ENCODE measurements at places on chromosomes 7 and 10. TPM values are rescaled to one million over a fixed set of nuclear protein-coding genes. Genes with fewer than 3 reads are reported as not detected.

GRCh38 chr7:22653951-22654350 is 73.0 kb upstream of the IL6 start:
- DNase-seq, result peak; percentile 71

DNA sequence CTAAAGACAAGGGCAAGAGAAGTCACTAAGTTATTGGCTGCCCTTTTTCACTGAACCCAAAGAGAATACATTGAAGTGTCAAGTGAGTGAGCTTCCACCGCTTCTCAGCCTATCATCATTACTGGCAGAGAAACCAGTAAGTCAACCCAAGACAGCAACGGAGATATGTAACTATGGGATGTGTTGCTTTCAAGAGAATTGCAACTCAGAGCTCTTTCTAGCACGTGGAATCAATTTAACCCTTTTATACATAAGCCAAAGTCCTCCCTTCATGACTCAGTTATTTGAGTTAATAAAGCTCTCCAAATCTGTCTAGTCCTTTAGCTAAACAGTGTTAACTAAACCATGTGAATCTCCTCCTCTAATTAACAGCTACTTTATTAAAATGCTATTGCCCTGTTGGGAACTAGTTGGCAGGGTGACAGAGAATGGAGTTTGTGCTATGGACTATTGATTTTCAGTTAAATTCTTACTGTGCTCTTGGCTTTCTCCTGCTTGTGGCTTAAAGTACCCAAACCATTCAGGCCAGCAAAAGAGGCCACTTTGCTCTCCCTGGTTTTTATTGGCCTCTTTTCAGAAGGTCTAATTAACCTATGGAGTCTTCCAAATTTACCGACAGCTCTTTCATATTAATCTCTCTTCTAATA is 287.7 kb downstream of the NRG3 start:
- DNase-seq, result no peak

DNA sequence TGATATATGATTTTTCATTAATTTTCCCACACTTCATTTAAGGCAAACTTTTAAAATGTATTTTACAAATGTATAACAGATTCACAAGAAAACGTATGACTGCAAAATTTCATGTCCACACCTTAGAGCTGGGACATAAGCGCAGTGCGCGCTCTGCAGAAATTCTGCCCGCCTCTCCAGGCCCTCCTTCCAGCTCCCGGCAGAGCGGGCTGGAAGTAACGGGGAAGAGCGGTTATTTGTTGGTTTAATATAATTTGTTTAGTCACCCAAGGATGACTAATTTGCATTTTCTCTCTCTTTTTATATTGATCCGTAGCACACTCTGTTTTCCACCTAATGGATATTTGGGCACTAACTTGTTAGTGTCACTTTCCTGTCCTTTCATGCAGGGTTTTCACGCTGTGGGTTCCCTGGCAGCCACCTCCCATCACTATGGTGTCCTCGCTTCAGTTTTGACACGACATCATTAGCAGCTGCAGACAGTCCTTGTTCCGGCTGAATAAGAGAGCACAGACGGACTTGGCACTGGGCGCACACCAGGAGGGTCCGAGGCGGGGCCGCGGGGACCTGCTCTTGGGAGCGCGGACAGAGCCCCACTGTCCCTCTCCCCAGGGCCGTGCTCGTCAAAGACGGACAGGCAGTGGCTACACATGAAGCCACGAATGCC is 129.2 kb upstream of the SEC61G start:
- peak; percentile 87 for DNase-seq

DNA sequence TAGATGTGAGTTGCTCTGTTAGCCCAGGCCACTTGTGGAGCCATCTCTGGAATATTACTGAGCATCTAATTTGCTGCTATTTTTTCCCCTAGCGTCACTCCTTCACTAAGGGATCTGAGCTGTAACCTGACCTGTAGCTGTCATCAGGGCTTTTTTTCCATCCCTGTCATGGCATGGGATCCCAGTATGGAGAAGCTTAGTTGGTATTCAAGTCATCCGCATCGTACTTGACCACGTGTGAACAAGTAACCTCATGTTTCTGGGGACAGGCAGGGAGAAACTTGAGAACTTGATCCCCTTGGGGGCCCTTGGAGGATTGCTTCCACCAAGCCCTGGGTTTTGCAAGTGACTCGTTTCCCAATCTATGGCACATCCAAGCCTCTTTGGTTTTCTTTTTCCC is 474.4 kb upstream of the GALNT17 start:
- DNase-seq, result no peak

Gene NRBF2
- 7.1 TPM for polyA plus RNA-seq
